Activated CD4-positive, alpha-beta T cell treated with anti-CD3 and anti-CD28 coated beads for 24 hours (primary cell): ENCODE measurements at places on chromosomes 4 and X.

GRCh38 chr4:55071951-55072350 is 53.4 kb downstream of the KDR start:
- no peak for DNase-seq

- no peak for DNase-seq
Measured at GRCh38 chrX:56228914-56229313, 3.2 kb upstream of the KLF8 start.

DNA sequence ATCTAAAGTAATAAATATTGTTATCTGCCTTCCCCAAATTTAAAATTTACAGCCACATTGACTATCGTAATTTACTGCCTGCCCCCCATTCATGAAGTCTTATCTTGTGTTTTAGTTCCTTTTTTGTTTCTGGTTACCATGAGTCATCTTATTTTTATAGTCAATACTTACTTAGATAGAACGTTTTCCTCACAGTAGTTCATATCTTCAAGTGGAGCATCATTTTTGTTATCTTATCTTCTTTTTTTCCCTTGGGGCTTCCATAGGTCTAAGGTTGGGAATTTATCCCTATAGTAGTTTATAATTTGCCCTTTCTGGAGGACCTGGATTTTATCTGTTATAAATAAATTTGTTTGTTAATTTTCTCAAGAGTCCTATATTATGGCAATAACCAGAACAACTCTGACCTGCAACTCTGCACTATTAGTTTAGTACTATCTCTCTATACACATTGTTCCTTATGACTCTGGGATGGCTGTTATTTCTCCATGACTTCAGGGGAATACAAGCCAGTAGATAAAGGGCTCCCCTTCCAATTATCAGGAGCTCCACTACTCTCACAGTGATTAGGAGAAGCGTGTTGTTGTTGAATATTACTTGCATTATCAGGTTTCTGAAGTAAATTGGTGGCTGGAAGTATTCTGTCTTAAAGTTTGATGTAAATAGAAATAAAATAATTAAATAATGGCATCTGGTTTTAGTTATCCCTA is 330.6 kb downstream of the GALNTL6 start:
- no peak for DNase-seq

DNA sequence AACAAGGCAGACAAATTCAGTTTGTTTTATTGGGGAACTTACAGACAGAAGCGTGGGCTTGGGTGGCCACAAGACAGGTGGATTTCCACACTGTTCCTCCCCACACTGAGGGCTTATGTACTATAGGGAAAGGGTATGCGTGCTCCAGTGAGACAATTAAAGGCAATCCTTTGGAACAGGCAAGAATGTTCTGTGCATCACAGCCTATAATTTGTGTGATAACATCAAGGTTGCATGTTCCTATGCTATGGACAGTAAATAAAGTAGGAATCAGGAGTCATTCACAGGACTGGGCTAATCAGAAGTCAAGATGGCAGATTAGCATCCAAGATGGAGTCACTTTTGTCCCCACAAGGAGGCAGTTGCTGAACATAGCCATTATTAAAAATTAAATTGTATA is 84.6 kb upstream of the TRIM2 start:
- no peak for DNase-seq

- DNase-seq = no peak
Measured at GRCh38 chr4:70902577-70903290, 565 bp downstream of the MOB1B start.

DNA sequence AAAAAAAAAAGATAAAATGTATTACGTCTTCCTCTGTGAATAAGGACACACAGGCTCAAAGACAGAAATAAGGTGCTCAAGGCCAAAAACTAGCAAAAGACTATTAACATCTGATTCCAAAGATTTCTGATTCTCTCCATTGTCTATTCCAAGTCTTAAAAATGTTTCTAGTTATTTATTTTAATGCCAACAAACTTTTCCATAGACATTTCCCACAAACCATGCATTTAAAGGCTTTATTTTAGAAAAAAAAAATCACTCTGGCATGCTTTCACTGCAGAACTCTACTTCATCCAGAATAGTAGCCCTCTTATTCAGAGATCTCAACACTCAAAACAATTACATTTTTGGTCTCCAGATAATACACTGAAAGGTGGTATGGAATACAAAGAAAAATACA is 545.0 kb upstream of the TENM3 start:
- DNase-seq = no peak

- no peak for DNase-seq
Measured at GRCh38 chrX:56057325-56057724, 174.8 kb upstream of the KLF8 start.

DNA sequence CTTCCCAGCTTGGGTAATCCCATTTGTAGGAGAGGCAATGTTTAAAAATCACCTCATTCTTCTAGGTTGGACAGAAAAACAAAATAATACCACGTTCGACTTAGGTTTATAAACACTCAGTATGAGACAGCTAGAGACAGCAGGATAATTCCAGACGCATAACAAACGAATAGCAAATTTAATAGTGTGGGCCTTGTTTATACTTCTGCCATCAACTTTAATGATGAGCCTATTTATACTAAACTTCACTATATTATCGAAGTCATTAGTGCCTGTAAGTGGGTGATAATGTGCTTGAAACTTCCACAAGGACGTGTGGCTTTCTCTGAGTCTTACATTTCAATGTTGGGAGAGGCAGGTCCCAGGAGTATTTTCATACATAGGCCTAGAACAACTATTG is 255.7 kb upstream of the PPARGC1A start:
- DNase-seq = no peak

- DNase-seq = no peak
Measured at GRCh38 chr4:58935332-58935731, 1825.1 kb upstream of the IGFBP7 start.

- no peak for DNase-seq
Measured at GRCh38 chr4:19266566-19266965, 985.1 kb upstream of the SLIT2 start.

- DNase-seq = no peak
Measured at GRCh38 chr4:81896936-81897335, 425.2 kb upstream of the RASGEF1B start.
